Subcutaneous adipose tissue (tissue), 4 donors: ENCODE measurements at places on chromosomes 16 and 17. TPM values are rescaled to one million over a fixed set of nuclear protein-coding genes. Genes with fewer than 3 reads are reported as not detected.

Gene RRAD
- 4.2 TPM for total RNA-seq

Gene APRT
- 135 TPM for total RNA-seq

Gene GCGR
- not detected for total RNA-seq

Gene GPR142
- 0.22 TPM for total RNA-seq

Gene PLA2G10
- 2.4 TPM for total RNA-seq

Gene PROCA1
- not detected for total RNA-seq

Gene KRT39
- not detected for total RNA-seq

Gene BCL6B
- total RNA-seq = 12.1 TPM

Gene NPB
- 0.22 TPM for total RNA-seq

Gene SOX8
- total RNA-seq = not detected

Gene FNDC8
- not detected for total RNA-seq

Gene PLCG2
- total RNA-seq = 21.4 TPM
